ENCODE measurements at places on chromosomes 2 and 18.
A peak's percentile ranks its signal among the peaks of the same experiment; 100 is the strongest.

GRCh38 chr2:151238527-151239487 lies 22.9 kb downstream of the RBM43 start:
- peak; percentile 47 for DNase-seq

DNA sequence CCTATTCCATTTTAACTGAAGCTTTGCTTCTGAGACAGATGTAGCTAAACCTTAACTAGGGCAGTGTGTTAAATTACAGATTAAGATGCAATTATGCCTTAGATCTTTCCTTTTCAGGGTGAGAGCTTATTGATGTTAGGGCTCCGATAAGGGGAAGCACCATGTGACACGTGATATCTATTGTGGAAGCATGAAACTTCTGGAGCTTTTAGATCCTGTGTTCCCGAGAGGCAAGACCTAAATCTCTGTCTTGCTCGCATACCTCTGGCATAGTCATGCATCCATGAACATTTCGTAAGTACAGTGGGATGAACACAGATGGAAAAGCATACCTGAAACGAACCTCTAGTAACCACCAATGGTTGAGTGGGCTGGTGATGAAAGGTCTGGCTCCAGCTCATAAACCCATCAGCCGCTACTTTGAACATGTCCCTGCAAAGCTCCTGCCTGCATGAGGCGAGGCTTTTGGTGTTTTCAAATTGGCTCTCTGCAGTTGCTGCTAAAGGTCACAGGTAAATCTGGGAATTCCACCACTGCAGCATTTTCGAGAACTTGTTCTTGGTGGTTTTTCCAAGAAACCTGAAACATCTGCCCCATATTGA lies 3.7 kb upstream of the NRP2 start:
- DNase-seq = no peak

DNA sequence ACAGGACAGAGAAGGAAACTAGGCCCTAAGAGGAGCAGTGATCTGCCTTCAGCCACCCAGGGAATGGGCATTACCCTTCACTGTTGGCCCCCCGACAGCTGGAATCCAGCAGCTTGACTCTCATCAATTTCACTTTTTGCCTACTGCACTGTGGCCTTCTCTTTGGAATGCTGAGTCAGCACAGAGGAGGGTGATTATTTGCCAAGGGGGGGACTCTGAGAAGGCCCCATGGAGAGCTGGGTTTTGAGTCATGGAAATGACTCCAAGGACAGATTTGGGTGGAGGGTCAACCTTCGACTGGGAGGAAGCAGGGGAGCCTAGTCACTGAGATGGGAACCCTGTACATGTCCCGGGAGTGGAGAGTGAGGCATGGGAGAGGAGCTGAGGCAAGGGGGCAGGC lies 38.1 kb upstream of the NTSR2 start:
- no peak for DNase-seq

- no peak for DNase-seq
Measured at GRCh38 chr2:150505178-150505577, 17.7 kb upstream of the RND3 start.

DNA sequence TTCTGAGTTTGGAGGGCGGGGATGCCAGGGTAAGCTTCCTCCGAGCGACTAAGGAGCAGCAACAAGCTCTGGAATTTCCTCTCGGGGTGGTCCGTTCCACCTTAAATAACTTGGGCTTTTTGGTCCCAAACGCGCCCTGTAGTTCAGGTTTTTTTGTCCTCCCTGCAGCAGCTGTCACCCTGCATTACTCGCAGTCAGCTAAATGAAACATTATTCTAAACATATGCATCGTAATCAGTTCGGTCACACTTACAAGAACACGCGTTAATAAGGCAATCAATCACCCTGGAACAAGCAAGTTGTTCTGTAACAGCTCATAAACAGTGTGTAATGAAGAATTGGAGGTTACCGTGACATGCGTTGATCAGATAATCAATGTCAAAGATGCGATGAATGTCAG lies 8.3 kb downstream of the EVX2 start:
- DNase-seq = no peak

DNA sequence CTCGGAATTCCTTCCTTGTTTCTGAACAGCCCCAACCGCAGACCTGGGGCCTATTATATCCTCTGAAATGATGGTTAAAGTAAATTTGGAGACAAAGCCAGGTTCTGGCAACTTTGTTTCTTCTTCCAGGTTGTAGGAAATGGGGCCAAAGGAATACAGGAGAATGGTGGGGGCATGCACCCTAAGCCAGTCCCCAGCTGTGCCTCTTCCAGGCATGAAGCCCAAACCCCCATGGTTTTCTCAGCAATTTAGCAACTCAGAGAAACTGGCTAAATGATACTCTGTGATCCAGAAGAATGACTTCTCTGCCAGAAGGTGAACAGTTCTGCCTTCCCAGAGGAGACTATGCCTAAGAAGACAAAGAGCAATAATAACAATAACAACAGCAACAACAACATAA lies 635.0 kb upstream of the FANCL start:
- DNase-seq = no peak

DNA sequence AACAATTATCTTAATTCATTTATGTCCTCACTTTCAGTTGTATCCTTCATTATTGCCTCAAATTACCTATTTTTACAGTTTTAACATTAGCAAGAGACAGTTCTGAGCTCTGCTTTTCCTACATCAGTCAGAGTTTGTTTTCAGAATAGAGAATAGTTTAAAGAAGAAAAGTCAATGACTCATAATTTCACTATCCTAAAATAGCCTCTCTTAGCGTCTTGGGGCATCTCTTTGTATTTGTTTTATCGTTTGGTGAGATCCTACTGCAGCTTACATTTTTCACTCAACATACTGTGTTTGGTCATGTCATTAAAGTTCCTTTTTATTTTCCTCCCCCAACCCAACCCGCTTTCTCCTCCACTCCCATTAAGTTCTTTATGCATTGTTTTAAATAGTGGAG lies 3.8 kb downstream of the SEC11C start:
- no peak for DNase-seq

DNA sequence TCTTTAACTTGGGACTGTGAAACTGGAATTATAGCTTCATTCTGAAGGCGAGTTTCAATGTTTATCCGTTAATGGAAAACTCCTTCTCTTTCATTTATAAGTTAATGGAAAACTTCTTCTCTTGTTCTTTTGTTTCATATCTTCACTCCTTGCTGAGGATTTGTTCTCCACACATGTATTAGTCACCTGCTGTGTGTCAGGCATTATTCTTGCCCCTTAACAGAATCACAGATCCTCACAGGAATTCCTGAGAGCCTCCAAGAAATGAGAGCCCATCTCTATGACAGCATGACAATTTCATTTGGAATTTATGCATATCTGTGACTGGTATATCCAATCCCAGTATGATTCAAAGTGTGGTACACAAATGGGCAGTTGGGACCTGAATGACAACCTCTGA lies 545.8 kb downstream of the BCL11A start:
- DNase-seq = no peak

DNA sequence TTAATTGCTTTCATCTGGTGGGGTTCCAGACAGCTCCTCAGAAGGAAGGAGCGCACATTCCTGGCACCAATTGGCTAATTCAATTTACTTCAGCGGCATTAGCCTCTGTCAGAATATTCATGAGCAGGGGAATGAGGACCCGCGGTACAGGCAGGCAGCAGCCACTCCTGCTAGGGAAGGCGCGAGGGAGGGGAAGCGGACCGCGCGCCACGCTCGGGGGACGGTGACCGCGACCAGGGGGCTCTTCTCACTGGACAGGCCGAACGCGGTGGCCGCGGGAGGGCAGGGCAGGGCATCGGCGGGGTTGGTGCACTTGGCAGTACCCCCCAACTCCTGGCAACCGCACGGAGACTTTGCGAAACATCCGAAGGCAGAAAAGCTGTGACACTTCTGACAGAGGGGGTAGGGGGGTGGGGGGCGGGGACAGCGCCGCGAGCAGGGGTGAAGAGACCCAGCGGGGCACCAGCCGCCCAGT lies at the start of gene CDH20:
CDH20 (plus strand) TSS at position 160 of the 475 bp plus-strand sequence.
- no peak for DNase-seq

DNA sequence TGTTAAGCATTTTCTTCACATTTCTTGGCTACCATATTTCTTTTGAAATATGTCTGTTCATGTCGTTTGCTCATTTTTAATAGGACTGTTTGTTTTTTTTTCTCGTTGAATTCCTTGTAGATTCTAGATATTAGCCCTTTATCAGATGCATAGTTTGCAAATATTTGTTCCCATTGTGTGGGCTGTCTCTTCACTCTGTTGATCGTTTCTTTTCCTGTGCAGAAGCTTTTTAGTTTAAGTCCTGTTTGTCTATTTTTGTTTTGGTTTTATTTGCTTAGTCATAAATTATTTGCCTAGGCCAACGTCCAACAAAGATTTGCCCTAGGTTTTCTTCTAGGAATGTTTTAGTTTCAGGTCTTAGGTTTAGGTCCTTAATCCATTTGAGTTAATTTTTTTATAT lies 1494.7 kb downstream of the SUCLG1 start:
- DNase-seq = no peak

GRCh38 chr2:113149553-113150257 lies 22.3 kb downstream of the IL1RN start:
- no peak for DNase-seq

DNA sequence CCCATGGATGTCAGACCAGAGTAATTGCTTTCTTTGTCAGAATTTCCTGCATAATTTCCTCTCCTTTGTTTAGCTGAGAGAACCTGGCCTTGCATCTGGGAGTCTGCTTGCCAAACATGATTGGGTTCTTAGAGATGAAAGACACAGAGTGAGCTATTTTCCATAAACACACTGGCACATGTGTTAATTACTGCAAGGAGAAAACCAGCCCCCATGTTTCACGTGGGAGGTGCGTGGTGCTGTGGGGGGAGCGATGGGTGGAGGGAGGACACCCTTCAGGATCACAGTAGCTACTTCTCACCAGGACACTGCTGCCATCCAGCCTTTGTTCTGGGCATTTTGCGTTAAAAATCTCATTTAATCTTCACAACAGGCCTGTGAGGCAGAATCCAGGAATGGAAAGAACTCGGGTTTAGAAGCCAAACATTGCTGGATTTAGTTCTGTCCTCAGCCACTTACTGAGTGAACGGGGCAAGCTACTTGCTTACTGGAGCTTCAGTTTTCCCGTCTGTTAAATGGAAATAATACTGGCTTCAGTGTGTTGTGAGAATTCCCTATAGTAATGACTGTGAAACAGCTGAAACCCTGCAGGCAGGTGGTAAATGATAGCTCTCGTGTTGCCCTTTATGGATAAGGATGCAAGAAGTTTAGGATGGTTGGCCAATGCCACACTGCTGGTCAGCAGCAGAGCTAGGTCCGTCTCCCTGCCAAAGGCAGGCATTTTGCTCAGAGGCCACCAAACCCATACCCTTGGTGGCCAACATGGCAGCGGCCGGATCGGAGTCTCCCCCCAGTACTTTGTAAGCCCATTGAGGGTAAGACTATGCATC lies 100.1 kb upstream of the ASAP2 start:
- DNase-seq = no peak

DNA sequence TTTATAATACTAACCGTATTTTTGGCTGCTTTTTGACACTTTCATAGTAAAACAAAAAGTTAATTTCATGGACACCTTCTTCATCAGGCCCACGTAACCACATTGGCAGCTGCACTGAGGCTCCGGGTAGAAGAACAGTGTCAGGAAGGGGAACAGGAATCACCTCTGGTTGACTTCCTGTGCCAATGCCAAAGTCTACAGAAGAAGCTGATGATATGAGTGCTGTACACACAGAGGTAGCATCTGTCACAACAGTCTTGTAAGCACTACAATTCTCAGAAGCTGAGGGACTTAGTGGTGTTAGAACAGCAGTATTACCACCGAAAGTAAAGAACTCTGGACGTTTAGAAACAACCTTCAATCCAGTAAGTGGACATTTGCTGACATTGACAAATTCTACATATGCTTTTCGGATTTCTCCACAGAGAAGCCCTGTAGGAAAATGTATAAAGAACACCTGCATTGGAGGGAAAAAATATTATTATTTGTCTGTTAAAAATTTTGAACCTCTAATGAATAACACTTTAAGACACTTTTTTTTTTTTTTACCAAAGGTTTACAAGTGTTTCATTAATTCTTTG lies 85.3 kb downstream of the TRAPPC8 start:
- DNase-seq = peak; percentile 42

- no peak for DNase-seq
Measured at GRCh38 chr2:218312267-218312756, 20.0 kb upstream of the TMBIM1 start.

DNA sequence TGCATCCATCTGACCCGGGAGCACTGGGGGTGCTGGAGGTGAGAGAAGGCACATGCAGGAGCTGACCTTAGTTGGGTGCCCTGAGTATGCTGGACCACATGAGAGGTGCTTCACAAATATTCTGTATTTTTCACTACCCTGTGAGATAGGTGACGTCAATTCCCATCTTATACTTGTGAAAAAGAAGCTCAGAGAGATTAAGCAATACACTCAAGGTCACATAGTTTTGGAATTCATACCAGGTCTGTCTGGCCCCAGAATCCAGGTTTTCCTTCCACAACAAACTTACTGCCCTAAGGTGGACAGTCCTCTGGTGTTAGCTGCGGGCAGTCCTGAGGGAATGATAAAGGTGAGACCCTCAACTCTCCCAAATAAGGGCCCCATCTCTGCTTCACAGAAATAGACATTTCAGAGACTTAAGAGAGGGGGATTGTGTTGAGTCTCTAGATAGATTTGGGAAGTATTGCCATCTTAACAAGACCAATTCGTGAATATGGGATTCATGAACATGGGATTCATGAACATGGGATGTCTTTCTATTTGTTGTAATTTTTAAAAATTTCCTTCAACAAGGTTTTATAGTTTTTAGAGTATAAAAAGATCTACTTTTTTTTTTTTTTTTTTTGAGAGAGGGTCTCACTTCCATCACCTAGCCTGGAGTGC lies 64.0 kb upstream of the SMAD7 start:
- DNase-seq = no peak

GRCh38 chr2:98405301-98405700 lies 39.4 kb upstream of the INPP4A start:
- no peak for DNase-seq

DNA sequence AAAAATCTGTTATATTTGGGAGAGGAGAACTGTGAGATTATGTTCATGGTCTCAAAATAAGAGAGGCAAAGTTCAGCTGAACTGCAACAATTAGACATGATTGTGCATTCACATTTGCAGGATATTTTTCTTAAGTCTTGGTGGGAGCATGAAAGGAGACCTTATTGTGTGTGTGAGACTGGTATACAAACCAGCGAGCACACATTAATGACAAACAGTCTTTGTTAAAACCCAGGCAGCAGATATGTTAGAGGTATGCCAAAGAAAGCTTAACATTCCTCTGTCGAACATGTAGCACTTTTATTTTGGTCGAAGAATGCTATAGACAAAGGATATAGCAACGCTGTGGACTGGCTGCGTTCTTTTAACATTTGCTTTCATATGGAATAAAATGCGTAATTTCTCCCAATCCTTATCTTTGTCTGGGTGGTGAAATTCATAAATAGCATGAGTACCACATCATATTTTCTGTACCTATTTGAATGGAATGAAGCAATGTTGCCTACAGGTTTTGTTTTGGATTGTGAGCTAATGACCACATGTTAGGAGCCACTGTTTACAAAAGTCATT lies 88.4 kb downstream of the ICOS start:
- DNase-seq = no peak

DNA sequence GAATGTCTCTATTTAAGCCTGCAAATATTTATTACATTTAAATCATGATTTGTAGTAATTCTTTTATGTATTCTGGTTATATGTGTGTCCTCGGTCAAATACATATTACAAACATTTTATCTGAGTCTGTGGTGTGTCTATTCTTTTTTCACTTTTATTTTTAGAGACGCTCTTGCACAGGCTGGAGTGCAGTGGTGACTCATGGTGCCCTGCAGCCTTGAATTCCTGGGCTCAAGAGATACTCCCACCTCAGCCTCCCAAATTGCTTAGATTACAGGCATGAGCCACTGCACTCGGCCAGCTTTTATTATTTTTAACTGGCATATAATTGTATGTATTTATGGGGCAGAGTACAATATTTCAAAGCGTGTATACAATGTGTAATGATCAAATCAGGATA lies 47.5 kb downstream of the ARID5A start:
- DNase-seq = no peak

All from bone marrow (tissue), 2 donors.